ENCODE measurements at places on chromosomes 2 and 18. TPM values are rescaled to one million over a fixed set of nuclear protein-coding genes. Genes with fewer than 3 reads are reported as not detected.

The MXD1 gene
- 2.9 TPM for total RNA-seq

The AOX1 gene
- total RNA-seq, result 19.4 TPM

The GPR35 gene
- 0.52 TPM for total RNA-seq

The PID1 gene
- 38.8 TPM for total RNA-seq

The TMEM200C gene
- total RNA-seq, result 0.43 TPM

The RBM44 gene
- 0.16 TPM for total RNA-seq

The SCN9A gene
- 12.1 TPM for total RNA-seq

The GALNT3 gene
- total RNA-seq, result 0.16 TPM

The CFC1 gene
- total RNA-seq, result not detected

The CABYR gene
- total RNA-seq, result 4.7 TPM

The ST6GAL2 gene
- not detected for total RNA-seq

The TMEM247 gene
- total RNA-seq, result not detected

The CD207 gene
- total RNA-seq, result not detected

The TMEM150A gene
- 7.7 TPM for total RNA-seq

The CFAP53 gene
- 0.77 TPM for total RNA-seq

The INHBB gene
- total RNA-seq, result not detected

The MAP3K19 gene
- not detected for total RNA-seq

The LYG2 gene
- not detected for total RNA-seq

The PSMD1 gene
- total RNA-seq, result 141 TPM

The SKOR2 gene
- total RNA-seq, result not detected

The CYS1 gene
- total RNA-seq, result 5.0 TPM

The CRYGC gene
- total RNA-seq, result not detected

The CROCC2 gene
- total RNA-seq, result 0.26 TPM

The IL37 gene
- not detected for total RNA-seq

The GTF2A1L gene
- total RNA-seq, result 0.69 TPM

The ZAP70 gene
- 0.16 TPM for total RNA-seq

The MERTK gene
- 0.86 TPM for total RNA-seq

The L3MBTL4 gene
- total RNA-seq, result 0.16 TPM

The TUBB6 gene
- total RNA-seq, result 531 TPM

The ITGA4 gene
- 84.8 TPM for total RNA-seq

The GULP1 gene
- 46.8 TPM for total RNA-seq

The NT5C1B gene
- total RNA-seq, result not detected

The HNMT gene
- 10.9 TPM for total RNA-seq

The RHBDD1 gene
- 64.8 TPM for total RNA-seq

The KCNJ13 gene
- not detected for total RNA-seq

The LIPG gene
- total RNA-seq, result 0.17 TPM

Measured in bronchial smooth muscle cell (primary cell).